CD8-positive, alpha-beta T cell (primary cell): ENCODE measurements at places on chromosomes 4 and X.

DNA sequence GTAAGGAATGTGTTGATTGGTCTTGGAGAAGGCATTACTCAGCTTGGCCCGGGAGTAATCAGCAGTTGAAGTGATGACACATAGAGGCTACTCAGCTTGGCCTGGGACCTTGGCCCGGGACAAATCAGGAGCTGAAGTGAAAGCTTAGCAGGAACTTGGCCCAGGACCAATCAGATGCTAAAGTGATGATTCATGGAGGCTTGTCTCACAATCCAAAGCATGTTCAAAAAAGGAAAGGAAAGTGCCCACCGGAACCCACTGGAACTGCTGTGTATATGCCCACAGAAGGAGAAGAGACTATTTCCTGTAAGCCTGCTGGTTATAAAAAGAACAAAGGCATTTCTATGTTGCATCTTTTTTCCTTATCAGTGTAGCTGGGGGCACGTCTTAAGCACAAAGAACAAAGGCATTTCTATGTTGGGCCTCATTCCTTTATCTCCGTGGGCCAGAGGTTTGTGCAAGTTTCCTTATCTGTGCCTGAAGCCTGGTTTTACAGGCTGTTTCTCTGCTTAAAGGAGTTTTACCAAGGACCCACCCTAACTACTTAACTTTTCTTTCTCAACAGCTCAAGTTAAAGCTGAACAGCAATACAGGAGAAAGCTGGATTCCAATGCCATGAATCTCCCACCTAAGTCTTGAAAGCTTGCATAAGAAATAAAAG lies 1176.7 kb downstream of the NLGN4X start:
- DNase-seq, result no peak

DNA sequence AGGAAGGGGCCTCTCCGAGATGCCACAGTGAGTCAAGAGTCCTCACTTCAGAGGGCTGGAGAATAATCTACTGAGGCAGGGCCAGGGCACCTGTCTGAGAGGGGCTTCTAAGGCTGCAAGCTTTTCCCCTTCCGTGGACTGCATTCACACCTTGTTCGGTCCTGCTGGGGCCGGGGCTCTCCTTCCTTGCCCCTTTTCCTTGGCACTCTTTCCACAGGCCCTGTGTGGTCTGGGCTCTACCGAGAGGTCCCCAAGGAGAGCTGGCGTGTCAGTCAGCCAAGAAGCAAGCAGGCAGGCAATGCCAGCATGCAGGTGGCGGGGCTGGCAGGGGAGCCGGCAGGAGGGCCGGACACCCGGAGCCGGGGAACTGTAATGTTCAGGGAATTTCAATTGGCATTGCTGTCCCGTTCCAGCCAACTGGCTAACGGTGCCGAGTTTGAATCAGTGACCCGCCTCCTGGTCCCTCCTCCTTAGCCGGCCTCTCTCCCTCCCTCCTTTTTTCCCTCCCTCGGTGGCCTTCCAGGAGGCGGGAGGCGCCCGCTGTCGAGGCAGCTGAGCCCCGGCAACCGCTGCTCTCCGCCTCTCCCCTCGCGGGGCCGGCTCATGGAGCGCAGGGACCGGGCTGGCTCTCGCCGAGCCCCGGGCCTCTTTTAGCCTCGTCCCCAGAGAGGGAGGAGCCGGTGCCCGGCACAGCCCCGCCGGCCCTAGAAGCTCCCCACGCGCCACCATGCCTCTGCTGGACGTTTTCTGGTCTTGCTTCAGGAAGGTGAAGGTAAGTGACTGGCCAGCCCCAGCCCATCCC lies at the start of gene STARD8:
Gene STARD8, plus strand, starts transcription at position 511 of the 802 bp plus-strand sequence. Its CDS starts 217 bp downstream, at position 728.
- no peak for DNase-seq

DNA sequence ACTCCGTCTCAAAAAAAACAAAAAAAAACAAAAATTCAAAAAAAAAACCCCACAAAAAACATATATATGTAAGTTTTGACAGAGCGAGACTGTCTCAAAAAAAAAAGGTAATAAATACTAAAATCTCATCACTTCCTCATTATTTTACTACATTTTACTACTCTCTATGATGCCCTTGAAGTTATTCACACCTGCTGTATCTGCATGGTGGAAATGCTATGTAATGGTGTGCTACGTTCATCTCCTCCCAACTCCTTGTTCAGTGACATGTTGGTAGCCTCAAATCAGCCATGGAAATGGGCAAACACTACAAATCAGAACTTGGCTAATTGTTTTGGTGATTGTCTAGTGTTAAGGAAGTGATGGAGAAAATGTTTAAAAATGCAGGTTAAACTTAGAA lies 11.8 kb downstream of the RPS4X start:
- no peak for DNase-seq

- no peak for DNase-seq
These were observed 41.1 kb upstream of the CBR4 start for GRCh38 chr4:169050881-169051760.

- no peak for DNase-seq
These were observed 263.2 kb downstream of the PDHA2 start for GRCh38 chr4:96103086-96103485.

- no peak for DNase-seq
These were observed 71.1 kb upstream of the PHOX2B start for GRCh38 chr4:41819621-41820020.

DNA sequence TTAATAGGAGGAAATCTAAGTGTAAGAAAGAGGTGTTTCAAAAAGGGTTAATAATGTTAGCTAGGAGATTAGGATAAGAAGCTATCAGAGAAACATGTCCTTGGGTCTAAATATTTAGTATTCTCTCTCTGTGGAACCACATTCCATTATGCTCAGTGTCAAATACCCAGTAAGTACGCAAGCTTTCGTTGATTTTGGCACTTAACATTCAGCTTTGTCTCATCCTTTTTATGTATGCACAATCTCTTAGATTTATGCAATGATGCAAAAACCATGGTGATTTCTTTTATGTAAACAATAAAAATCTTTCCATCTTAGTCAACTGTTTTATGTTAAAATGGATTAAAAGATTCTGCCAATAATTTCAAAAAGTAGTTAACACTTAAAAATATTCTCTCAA lies 129.2 kb downstream of the KLHL13 start:
- no peak for DNase-seq

- DNase-seq, result no peak
These were observed 2.0 kb downstream of the MID1IP1 start for GRCh38 chrX:38803243-38803587.

DNA sequence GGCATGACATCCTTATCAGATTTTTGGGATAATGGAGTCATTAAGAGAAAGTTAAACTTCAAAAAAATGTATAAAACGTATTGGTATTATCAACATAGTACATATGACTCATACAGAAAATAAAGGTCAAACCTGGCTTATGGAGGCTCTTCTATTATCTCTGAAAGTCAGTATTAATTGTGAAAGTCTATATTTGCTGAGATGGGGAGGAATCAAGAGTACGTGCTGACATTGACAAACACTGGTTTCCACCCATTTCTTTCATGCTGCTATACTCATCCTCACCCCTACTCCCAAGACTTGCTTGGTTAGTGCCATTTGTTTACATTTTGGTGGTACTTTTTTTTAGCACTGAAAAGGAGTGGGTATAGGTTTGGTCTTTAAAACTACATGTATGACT lies 30.8 kb upstream of the PLA2G12A start:
- DNase-seq, result no peak

DNA sequence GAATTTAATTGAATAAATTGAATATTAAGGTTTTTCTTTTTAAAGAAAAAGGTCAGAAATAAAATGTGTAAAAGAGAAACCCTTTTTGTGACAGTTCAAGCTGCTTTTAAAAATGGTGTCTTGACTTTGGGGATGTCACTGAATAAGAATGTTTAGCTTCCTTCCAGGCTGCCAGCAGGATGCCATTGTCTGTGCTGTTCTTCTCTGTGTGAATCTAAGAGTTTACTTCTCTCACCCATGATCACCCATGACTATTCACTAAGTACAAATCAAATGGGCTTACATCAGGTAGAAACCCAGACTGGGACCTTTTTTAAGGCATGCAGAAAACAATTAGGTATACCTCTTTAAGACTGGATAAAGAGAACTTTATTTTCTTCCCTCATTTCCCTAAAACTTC lies 115.3 kb downstream of the DACH2 start:
- DNase-seq, result no peak

- DNase-seq, result no peak
These were observed 82.3 kb downstream of the ARHGAP24 start for GRCh38 chr4:85557016-85557901.

DNA sequence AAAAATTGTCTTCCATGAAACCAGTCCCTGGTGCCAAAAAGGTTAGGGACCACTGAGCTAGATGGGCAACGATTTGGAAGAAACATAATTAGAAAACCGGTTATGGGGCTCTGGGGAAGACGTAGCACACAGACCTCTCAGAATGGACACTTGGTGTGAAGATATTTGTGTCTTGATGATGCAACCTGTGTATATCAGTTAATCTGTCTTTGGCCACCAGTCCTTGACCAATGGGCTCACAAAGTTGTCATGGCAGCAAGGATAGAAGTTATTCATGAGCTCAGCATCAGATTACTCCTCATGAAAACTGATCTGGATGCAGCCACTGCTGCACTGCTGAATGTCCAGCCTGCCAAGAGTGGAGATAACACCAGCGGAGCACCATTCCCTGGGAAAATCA lies 13.6 kb downstream of the MTNR1A start:
- no peak for DNase-seq

GRCh38 chrX:1582686-1583437 lies 8.5 kb upstream of the AKAP17A start:
- DNase-seq, result peak; percentile 77

DNA sequence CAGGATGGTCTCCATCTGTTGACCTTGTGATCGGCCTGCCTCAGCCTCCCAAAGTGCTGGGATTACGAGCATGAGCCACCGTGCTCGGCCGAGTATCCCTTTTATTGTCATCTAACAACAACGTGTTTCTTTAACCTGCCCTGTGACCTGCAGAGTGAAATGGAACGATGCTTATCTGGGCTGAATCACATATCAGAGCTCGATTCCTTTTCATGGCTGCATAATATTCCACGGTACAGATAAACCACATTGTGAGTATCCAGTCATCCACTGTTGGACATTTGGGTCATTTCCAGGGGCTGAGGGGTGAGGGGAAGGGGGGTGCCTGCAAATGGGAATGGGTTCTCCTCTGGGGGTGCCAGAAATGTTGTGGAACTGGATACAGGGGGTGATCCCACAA lies 260.0 kb downstream of the ASMT start:
- DNase-seq, result no peak

DNA sequence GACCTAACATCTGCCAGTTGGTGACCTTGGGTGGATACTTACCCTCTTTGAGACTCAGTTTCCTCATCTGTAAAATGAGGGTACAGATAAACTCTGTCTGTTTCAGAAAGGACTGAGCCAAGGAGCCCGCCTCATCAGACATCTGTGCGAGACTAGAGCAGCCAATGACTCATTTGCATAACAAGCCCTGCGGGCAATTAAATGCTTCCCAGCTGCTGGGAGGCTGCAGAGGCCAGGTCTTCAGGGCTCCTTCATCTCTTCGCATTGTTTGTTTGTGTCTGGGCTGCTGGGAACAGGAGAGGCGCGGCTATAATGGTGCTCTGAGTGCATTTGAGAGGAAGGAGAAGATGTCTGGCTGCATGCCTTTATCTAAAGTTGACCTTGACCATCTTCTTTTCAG lies 85.0 kb downstream of the ADRA2C start:
- no peak for DNase-seq

- DNase-seq, result no peak
These were observed 119.0 kb upstream of the MAP9 start for GRCh38 chr4:155495572-155496293.

GRCh38 chrX:68079961-68080360 lies 353.3 kb downstream of the OPHN1 start:
- DNase-seq, result no peak

DNA sequence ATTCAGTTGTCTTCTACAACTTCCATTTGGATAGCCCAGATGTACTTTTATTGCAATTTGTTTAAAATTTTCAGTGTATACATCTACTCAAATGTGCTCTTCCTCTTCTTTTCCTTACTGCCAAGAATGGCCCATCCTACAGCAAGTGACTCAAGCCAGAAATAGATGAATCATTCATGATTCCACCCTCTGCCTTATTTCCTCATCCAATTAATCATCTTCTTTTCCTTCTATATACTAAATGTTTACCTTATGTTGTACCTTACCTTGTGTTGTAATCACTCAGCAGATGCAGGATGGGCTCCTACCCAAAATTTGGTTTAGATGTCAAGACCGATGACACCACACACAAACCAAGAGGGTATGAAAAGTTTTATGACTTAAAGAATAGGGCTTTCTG lies 437.8 kb downstream of the GRXCR1 start:
- no peak for DNase-seq

DNA sequence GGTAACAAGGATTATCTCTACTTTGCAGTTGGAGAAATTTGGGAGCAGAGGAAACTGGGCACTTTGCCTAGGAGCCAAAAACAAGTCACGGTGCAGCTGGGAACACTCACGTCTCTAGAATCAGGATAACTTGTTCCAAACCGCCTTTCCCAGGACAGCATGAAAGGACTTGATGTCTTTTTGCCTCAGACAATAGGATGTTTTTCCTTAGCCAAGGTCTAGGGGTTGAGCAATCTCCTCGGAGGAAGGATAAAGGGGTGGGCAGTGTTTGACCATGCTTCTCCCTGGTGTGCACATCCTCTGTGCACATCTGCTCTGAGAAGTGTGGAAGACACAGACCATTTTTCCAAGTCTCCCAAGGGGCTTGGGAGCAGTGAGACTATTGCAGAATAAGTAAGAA lies 1.7 kb upstream of the SPARCL1 start:
- no peak for DNase-seq

DNA sequence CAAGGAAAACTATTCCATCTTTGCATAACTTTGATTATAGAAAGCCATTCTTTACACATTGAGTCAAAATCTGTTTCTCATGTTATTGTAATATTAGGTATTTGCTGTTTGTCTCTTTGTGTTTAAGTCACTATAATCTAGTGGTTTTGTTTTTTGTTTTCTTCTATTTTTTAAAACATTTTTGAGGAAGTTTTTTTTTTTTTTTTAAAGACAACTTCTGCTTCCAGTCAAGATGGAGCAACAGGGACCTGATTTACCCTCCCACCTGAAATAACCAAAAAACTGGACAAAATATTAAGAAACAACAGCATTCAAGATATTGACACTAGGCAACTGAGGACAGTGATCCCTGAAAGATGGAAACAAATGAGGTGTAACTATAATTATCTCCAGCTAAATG lies 18.4 kb upstream of the NSUN7 start:
- no peak for DNase-seq

DNA sequence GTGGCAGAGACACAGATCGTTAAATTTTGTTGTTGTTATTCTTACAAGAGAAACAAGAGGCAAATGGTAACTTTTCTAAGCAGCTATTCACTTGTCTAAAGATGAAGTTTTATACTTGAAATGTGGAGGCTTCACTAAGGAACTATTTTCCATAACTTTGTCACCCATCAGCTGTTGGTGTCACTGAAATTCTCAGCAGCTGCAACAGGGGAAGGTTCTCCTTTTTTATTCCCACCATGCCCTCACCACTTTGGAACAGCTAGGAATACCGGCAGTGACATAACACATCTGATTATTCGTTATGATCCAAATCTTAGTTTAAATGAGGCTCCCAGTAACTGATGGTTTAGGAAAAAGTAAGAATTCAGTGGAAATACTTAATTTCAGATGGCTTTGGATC lies 147.0 kb upstream of the LEF1 start:
- no peak for DNase-seq
